Activated CD8-positive, alpha-beta T cell treated with anti-CD3 and anti-CD28 coated beads for 36 hours (primary cell): ENCODE measurements at places on chromosomes 7 and 10.

GRCh38 chr10:70693619-70694335 lies 21.5 kb downstream of the ADAMTS14 start:
- DNase-seq = no peak

DNA sequence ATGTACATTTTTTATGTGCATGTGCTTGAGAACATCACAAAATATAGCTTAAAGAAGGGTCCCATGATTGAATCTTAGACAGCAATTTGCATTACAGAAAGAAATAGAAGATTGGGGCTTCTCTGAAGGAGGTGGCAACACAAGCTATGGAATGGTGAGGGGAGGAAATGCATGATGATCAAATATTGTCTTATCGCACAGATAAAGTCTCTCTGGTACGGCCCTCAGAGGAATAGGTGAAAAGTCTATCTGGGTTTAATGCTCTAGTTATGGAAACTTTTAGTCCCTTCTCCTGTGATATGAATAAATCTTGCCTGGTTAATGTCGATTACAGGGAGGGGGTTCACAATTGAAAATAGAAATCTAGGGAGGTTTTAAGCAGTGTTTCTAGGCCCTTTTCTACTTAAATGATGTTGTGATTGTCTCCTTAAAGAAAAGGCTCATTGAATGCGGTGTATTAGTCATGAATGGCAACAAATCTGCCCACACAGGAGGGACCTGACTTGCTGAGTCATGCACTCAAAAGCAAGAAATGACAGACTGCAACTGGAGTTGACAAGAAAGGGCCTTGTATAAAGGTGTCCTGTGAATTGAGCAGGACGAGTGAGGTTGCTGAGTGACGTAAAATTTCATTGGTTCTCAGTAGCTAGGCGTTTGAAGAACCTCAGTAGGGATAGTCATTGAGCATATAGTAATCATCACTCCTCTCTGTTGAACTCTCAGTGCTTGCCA lies 133.4 kb upstream of the CSTF2T start:
- peak; percentile 20 for DNase-seq

DNA sequence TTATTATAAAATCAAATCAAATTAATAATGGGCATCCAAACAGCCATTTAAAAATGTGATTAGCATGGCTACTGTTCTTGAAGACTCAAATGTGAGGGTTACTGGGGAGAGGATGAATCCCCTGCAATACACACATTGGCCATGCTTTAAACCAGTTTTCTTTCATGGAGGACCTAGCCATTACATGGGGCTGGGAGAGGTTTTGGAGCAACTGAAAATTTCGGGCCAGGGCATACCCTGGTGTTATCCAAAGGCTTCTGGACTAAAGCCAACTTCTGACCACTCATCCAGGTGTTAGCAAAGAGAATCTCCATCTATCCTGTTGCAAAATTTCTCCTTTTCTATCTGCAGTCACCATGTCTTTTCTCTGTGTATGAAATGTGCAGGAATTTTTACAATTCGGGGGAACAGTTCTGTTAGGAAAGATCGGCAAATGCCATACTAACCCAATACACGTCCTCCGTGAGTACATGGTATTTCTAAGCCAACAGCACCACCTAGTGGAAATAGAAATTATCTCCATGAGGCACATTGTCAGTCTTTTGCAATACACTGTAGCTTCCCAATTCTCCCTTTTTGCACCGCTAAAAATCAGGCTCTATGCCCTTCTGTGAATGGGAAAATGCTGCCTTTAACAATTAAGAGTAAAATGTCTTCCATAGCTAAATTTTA lies 47.0 kb upstream of the ZNF107 start:
- DNase-seq = no peak

GRCh38 chr7:13742811-13743210 lies 246.7 kb downstream of the ETV1 start:
- DNase-seq = peak; percentile 21

- DNase-seq = no peak
These were observed 11.3 kb upstream of the LAMB1 start for GRCh38 chr7:108014215-108014614.

DNA sequence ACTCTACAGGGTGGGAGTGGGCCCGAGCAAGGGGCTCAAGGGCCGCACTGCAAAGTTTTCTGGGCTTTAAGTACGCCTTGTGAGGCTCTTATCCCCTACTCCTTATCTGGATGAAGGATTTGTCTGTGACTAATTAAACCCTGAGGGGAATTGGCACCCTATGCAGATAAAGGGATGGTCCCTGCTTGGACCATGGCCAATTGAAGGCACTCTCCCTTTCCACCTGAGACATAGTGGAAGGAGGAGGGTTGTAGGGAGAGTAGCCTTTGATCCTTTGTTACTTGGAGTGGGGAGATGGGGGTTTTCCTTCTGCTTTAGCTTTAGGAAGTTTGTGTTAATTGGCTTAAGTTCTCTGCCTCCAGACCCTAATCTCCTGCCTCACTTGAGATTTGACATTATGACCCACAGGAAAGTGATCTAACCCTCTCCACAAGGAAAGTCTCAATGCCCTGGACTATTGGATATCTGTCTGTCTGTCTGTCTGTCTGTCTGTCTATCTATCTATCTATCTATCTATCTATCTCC lies 1158.8 kb upstream of the SORCS1 start:
- DNase-seq = no peak

- DNase-seq = no peak
These were observed 5.3 kb upstream of the ACTR3B start for GRCh38 chr7:152754075-152754730.

- no peak for DNase-seq
These were observed 99.7 kb downstream of the CCSER2 start for GRCh38 chr10:84427903-84428650.

DNA sequence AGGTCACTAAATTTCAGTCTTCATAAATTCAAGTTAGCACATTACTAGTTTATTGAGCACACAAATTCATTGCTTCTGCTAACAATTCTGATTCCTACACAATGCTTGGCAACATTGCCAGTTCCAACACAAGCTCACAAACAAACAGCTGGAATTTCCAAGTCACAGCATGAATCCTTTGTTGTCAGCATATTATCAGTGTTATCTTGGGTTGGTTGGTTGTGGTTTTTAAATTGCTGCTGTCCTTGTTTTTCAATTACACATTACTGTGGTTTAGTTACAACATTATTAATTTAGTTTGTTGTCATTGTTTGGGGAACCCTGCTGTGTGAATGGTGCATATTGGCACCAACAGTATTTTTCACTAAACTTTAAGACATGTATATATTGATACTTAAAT lies 86.0 kb upstream of the ARID5B start:
- DNase-seq = no peak

DNA sequence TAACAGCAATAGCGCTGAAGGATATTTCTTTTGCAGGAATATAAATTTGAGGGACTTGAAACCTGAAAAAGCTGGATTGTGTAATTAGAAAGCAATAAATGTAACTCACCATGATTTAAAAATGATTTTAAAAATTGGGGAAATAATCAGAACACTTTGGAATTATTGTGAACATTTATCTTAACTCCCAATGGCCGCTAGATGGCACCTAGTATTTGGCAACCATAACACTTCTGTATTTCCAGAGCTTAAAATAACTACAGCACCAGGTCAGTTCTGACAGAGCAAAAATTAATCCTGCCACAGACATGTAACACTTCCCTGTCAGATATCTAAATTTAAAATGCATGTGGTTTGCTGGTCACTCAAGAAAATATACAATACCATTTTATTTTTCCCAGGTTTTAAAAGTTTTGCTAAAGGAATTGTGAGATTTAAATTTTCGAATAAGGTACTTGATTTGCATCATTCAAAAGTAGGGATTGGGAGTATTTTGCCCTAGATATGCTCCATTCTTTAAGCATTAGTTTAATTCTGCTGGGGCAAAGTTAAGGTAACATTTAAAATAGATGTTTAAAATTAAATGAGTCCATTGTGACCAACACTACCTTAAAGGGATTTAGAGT lies 144.5 kb downstream of the PPP1R3A start:
- DNase-seq = peak; percentile 12

GRCh38 chr7:158176561-158177173 lies 411.0 kb downstream of the PTPRN2 start:
- no peak for DNase-seq

- peak; percentile 63 for DNase-seq
These were observed 221.0 kb downstream of the PHTF2 start for GRCh38 chr7:78019447-78020135.

GRCh38 chr10:19200211-19200610 lies 151.6 kb downstream of the MALRD1 start:
- no peak for DNase-seq

DNA sequence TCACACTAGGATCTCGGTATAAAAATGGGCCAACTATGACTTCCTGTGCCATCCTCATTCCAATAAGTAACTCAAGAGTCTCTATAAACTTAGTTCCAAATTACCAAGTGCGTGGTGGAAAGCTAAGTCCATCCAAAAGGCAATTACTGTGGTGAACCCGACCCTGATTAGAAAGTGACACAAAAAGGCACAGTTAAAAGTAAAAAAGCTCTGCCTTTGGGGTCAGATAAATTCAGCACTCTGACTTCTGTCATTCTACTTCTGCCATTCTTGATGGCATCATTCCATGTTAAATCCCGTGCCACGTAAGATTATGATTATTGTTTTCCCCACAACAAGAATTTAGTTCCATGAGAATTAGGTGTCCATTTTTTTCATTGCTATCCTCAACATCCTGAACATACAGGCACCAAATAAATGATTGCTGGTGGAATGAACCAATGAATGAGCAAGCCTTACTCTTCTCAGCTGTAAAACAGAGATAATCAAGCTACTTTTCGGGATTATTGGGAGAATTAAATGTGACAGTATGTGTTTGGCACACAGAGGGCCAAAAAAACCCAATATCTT lies 877 bp downstream of the NCOA4 start:
- DNase-seq = no peak

DNA sequence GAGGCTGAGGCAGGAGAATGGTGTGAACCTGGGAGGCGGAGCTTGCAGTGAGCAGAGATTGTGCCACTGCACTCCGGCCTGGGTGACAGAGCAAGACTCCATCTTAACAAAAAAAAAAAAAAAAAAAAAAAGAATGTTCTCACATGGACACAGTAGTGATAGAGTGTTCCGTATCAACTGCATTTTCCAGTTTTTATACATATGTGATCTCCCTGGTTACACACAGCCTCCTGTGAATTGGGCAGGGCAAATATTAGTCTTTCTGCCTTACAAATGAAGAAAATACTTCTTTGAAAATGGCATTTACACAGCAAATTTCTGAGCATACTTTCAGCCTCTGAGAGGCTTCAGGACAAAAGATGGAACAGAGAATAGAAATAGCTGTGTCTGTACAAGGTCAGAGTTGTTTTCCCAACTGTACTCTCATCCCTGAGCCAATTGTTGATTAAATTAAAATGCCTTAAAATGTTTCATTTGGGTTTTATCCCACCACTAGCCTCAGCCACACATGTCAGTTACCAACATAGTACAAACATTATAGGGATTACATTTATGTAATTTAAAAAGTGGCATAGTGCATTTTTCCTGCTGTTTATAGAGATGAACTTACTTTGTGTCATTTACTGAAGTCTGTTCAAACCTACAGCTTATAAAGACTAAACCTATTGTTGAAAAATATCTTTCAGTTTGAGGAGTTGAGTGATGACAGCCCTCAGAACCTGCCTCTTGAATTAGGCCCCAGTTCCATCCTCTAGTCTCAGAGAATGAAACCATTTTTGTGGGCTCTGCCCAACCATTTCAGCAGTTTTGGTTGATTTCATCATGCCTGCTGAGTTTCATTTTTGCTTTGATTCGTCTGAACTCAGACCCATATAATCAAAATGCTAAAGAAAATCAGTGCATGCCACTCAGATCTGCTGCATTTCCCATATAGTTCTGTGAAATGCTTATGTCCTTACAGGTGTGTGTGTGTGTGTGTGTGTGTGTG lies 609.4 kb upstream of the C7orf33 start:
- DNase-seq = peak; percentile 4

GRCh38 chr10:123284022-123284421 lies 129.8 kb downstream of the BUB3 start:
- DNase-seq = no peak

DNA sequence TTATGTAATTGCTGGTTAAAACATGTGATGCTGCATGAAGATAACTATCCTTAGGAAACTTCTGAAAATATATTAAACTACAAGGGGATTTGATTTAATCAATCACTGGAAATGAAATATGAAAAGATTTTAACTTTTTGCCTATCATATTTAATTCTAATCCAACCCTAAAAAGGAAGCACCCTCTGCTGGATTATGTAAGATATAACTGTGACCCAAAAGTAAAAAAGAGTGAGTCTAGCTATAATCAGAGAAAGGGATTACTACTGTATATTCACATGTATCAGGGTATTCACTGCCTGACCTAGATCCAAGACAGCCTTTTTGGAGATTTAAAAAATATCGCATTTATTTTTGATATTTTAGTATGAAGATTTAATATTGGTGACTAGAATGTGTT lies 295.5 kb downstream of the MDFIC start:
- DNase-seq = no peak

GRCh38 chr10:24209946-24210491 lies 1.1 kb downstream of the KIAA1217 start:
- DNase-seq = peak; percentile 76

DNA sequence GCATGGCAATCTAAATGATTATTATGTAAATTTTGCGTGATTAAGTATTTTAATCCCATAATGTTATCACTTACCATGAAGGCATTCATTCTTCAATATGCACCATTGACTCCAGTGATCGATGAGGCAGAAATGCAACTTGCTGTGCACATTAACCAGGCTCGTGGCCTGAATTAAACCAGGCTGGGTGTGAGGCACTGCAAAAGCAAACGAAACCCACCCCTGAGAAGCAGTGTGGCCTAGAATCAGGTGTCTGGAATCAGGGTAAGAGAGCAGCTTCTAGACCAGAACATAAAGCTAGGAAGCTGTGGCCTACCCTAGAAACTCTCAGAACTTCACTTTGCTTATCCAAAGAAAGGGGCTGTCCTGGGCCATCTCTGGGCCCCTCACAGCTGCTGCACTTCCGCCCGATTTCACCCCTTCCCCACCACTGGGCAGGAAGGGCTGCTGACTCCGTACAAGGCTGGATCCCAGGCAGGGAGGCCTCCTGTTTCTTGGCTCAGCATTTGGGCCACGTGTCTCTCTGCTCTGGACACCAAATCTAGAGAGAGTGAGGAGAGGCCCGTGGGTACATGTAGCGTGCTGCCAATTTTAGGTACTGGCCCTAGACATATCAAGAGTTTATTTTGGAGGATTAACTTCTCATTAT lies 4.4 kb downstream of the PTPRE start:
- DNase-seq = no peak

GRCh38 chr7:30915005-30915601 lies 3.5 kb downstream of the AQP1 start:
- no peak for DNase-seq

DNA sequence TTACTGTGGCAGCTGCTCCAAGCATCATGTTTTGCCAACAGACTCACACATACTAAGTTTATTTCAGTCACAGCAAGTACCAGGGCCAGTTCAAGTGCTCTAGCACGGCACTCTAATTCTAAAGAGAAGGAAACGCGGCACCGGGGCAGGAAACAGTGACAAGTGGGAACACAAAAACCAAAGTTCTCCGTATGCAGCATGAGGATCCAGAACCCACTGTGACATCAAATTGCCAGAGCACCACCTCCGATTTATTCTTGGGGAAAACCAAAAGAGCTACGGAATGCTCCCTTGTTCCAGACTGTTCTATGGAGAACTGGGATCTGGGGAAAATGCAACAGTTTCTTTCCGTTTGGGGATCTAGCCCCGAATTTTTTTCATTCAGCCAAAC lies 448 bp upstream of the PTER start:
- DNase-seq = peak; percentile 45
